LoVo (cell line): ENCODE measurements at places on chromosomes 3 and 15.

- no peak for DNase-seq
Observed at GRCh38 chr3:45119376-45119775, 26.8 kb downstream of the CDCP1 start.

GRCh38 chr15:40340038-40340739, 550 bp downstream of the CCDC9B start:
- no peak for DNase-seq

GRCh38 chr15:43029476-43029875, 76.4 kb downstream of the UBR1 start:
- no peak for DNase-seq

DNA sequence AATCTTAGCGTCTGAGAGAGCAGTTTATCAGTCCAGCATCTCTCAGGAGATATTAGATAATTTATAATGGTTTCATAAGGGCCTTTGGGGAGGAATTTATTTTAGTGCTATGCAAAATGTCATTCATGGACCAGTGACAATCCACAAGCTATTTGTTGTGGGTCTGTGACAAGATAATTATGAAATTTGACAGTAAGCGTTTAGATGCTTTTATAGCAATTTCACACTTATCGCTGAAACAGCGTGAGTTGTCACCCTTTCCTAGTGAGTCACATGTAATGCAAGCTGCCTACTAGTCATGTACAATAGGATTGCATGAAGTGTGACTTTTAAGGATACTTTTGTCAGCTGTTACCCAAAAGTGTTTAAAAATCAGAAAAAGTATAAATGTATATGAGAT, 315.6 kb upstream of the THBS1 start:
- no peak for DNase-seq

DNA sequence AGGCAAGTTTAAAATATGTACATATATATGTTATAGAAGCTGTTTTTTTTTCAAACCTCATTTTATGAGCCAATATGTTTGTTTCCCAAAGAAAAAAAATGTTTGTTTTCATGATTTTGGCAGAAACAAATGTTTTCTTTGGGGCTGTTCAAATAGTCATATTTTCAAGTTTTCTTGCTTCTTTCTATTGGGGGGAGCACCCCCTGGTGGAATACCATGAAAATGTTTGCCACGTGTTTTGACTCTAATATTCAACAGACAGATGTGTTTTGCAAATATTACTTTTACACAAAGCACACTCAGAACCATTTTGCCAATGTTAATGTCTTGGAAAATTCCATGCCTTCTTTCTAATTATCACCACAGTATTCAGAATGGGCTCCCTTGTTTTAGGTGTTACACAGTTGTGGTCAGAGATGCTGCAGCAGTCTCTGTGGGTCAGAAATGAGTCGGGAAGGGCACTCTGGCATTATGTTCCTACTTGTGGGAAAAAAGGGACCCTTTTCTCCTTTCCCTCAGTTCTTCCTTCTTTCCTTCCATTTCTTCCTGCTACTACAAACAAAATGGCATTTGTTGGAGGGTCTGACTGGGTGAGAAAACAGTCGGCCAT, 817.0 kb downstream of the TUSC7 start:
- no peak for DNase-seq
